Stimulated activated CD4-positive, alpha-beta T cell treated with anti-CD3 and anti-CD28 coated beads, Interleukin-4, amount 100 ng/mL, for 48 hours (primary cell): ENCODE measurements at places on chromosomes 12 and 14.

GRCh38 chr12:31325877-31326631, at the start of gene SINHCAF:
Gene SINHCAF (minus strand): TSS chr12:31326150. CDS start chr12:31298204, 27,946 bp downstream.
- DNase-seq: peak; percentile 99

GRCh38 chr14:76755610-76756370, 5.5 kb upstream of the VASH1 start:
- DNase-seq: no peak

DNA sequence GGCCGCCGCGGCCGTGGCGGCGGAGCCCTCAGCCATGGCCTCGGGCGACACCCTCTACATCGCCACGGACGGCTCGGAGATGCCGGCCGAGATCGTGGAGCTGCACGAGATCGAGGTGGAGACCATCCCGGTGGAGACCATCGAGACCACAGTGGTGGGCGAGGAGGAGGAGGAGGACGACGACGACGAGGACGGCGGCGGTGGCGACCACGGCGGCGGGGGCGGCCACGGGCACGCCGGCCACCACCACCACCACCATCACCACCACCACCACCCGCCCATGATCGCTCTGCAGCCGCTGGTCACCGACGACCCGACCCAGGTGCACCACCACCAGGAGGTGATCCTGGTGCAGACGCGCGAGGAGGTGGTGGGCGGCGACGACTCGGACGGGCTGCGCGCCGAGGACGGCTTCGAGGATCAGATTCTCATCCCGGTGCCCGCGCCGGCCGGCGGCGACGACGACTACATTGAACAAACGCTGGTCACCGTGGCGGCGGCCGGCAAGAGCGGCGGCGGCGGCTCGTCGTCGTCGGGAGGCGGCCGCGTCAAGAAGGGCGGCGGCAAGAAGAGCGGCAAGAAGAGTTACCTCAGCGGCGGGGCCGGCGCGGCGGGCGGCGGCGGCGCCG, 381 bp downstream of the YY1 start:
- peak; percentile 24 for DNase-seq

GRCh38 chr14:57008534-57008933, 198.3 kb upstream of the OTX2 start:
- DNase-seq: no peak

GRCh38 chr14:106803379-106803778, 1277.0 kb downstream of the TMEM121 start:
- DNase-seq: no peak

- no peak for DNase-seq
Observed at GRCh38 chr12:14471497-14471896, 96.2 kb downstream of the PLBD1 start.

DNA sequence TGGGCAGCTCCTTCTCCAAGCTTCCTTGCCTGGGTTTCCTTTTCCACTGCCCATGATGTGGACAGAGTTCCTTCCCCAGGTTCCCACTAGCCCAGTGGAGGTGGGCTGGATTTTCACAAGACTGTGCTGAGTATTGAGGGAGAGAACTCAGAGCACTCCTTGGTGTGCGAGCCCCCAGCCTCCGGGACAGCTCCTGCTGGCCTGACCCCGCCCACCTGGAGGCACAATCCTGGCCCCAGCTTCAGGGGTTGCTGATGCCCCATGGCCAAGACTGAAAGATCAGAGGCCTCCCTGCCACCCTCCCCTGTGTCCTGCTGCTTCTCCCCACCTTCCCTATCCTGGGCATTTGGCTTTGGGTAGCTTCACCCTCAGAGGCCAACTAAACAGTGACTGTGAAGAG, 7.7 kb downstream of the KCNH3 start:
- DNase-seq: no peak

DNA sequence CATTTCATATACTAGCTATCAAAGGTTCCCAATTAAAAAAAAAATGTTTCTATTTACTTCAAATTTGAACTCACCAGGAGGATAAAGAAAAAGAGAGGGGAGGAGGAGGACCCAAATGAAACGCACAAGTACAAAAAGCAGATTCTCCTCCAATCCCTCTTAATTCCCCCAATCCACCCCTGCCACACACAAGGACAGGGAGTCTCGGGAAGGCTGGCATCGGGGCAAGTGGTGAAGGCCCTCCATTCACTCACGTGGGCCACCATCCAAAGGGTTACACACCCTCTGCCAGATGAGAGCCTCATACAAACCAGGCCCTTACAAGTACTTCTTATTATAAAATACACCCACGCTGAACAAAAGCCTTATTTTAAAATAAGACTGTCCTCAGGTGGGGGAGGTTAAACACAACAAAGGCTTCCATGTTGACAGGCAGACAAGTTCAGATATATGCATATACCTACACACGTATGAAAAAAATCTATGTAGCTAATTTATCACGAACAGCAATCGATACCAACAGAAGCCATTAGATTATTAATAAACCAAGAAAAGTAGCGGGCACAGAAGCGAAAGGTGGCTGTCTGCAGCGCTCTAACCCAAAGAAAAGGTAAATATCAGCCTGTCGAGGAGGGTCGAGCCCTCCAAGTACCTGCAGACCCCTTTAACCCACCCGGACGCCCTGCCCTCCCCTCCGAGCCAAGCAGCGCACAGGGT, 1.5 kb downstream of the ATP2B1 start:
- DNase-seq: no peak

GRCh38 chr12:127393896-127394295, 873.1 kb upstream of the TMEM132C start:
- DNase-seq: no peak

DNA sequence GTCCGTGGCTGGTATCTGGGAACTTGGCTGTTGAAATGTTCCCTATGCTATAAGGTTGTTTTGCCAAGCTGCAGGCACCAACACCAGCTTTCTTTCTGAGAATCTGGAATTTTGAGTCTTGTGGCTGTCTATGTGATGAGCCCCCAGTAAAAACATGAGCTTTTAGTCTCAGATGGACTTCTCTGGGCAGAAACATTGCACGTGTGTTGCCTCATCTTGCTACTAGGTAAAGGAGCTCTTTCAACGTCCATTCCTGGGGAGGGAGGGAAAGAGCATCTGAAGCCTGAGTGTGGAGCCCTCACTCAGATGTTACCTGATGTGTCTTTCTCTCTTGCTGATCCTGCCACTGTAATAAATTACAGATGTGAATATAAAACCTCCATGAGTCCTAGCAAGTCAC, 183.8 kb upstream of the LHX5 start:
- DNase-seq: no peak

DNA sequence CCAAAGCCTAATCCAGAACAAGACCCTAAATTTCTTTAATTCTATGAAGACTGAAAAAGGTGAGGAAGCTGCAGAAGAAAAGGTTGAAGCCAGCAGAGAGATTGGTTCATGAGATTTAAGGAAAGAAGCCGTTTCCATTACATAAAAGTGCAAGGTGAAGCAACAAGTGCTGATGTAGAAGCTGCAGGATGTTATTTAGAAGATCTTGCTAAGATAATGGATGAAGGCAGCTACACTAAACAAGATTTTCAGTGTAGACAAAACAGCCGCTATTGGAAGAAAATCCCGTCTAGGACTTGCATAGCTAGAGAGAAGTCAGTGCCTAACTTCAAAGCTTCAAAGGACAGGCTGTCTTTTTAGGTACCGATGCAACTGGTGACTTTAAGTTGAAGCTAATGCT, 65.4 kb upstream of the AMIGO2 start:
- no peak for DNase-seq

DNA sequence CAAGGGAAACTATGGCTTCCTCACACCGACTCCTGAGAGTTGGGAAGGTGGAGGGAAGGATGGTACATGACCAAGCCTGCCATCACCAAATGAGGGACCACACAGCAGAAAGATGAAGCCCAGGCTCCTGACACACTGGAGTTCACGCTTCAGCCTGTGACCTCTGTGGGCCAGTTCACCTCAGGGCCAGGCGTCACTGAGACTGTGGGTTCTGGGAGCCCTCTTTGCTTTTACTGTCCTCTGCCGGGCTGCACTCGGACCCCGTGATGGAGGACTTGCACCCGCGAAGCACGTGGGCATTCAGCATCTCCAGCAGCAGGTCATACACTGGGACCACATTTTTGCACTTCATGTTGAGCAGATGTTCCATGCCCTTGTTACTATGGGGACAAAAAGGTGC, 61.2 kb downstream of the ESR2 start:
- DNase-seq: no peak

GRCh38 chr12:46246021-46246700, 22.7 kb downstream of the SLC38A1 start:
- DNase-seq: no peak

GRCh38 chr12:1777798-1778197, 42.6 kb upstream of the LRTM2 start:
- DNase-seq: no peak

DNA sequence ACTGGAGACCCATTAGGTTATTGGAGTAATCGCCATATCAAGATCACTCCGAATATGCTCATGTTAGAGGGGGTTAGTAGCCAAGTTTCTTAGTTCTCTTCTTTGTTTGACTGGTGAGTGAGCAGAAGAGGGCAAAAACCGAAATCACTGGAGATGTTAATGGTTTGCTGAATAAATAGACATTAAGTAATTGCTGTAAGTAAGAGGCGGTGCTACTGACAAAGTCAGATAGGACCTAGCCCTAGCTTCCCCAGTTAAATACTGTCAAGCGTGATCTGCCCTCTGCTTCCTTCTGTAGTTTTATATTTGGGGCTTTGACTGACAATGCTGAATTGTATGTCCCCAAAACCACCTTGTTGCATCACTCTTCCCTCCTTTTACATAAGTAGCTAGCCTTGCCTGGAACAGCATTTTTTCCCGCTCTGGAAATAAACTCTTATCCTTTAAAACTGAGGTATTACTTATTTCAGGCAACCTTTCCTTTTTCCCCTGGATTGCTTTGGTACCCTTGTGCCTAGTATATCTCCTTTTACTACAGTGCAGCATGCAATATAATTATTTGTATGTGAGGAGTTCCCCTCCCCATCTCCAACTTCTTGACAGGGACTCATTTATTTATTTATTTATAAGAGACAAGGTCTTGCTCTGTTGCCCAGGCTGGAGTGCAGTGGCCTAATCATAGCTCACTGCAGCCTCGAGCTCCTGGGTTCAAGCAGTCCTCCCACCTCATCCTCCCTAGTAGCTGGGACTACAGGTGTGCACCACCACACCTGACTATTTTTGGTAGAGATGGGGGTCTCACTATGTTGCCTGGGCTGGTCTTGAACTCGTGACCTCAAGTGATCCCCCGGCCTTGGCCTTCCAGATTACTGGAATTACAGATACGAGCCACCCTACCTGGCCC, 1.4 kb downstream of the SNRPF start:
- DNase-seq: no peak

DNA sequence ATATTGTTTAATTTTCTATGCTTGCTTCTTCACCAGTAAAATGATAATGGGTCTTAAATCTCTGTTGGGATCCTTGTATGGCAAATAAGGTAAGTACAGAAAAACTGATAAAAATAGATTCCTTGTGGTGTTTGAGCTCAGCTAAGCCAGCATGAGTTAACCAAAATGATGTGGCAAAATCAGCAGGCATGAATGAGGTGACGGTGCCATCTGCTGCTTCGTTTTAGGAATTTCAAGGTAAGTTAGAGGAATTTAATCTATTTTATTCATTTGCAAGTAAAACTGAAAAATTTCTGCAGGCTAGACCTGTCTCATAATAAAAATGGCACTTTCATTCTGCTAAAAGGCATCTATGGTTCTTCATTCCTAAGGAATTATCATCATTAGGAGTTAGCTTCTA, 10.0 kb upstream of the CLEC7A start:
- no peak for DNase-seq
